GM23248 (cell line): ENCODE measurements at places on chromosomes 7 and 10. TPM values are rescaled to one million over a fixed set of nuclear protein-coding genes. Genes with fewer than 3 reads are reported as not detected.

ENTPD1 gene
- total RNA-seq, result not detected in 2 replicates

DDX56 gene
- total RNA-seq, result 54.3 and 70.5 TPM in 2 replicates

VWC2 gene
- not detected in 2 replicates for total RNA-seq

WNT16 gene
- 0.22 TPM in 1 of 2 replicates, not detected in the other for total RNA-seq

GRCh38 chr10:125137601-125138438 is 22.5 kb downstream of the CTBP2 start:
- no peak for DNase-seq

DNA sequence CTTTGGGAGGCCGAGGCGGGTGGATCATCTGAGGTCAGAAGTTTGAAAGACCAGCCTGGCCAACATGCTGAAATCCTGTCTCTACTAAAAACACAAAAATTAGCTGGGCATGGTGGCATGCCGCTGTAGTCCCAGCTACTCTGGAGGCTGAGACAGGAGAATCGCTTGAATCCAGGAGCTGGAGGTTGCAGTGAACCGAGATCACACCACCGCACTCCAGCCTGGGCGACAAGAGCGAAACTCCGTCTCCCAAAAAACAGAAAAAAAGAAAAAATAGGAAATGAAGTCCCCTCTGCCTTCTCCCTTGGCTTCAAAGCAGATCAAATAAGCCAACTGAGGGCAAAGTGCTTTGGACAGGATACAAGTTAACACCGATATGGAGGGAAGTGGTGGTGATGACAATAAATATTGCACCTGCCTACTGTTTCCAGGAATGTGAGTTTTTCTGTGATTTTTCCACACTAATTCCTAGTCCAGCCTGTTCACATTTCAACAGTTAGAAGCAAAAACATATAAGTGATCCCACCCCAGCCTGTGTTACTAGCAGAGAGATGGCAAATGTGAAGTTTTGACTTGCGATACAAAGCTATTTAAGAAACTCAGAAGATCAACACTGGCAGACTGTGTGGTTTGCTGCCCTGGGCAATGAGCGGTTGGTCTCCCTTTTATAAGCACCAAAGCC is 291.2 kb upstream of the AOAH start:
- DNase-seq, result no peak

DNA sequence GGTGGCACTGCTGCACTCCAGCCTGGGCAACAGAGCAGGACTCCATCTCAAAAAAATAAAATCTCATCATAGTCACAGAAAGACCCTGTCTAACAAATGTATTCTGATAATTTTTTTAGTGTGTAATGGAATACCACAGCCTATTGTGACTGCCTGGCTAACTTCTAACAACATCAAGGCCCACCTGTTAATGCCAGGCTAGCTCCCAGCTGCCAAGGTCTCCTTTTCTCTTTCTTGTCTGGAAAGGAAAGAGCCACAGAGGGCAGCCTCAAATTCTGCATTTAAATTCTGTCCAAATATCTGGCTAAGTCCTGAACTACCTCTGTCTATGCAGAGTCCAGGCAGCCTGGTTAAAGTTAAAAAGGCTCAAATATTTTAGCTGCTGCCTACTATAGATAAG is 700.9 kb downstream of the MAGI2 start:
- no peak for DNase-seq

- DNase-seq, result no peak
These were observed 23.8 kb downstream of the MAPK8 start for GRCh38 chr10:48330269-48330668.

DNA sequence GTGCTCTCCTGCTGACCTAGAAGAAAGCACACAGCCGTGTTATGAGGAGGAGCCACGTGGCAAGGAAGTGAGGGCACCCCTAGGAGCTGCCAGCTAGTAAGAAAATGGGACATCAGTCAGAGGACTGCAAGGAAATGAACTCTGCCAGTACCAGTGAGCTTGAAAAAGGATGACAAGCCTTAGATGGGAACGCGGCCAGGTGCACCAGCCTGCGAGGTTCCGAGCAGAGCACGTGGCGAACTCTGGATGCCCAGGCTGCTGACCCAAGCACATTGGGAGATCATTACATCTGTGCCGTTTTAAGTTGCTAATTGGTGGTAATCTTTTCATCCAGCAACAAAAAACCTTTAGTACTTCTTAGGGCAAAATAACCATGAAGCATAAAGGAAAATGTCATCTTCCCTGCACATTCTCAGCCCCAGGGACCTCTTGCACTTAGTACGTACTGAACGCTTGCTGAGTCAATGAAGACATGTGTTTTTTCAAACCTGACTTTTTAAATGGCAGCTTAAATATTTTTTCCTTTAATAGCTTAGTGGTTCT is 69.4 kb downstream of the AMZ1 start:
- DNase-seq, result peak; percentile 86

DNA sequence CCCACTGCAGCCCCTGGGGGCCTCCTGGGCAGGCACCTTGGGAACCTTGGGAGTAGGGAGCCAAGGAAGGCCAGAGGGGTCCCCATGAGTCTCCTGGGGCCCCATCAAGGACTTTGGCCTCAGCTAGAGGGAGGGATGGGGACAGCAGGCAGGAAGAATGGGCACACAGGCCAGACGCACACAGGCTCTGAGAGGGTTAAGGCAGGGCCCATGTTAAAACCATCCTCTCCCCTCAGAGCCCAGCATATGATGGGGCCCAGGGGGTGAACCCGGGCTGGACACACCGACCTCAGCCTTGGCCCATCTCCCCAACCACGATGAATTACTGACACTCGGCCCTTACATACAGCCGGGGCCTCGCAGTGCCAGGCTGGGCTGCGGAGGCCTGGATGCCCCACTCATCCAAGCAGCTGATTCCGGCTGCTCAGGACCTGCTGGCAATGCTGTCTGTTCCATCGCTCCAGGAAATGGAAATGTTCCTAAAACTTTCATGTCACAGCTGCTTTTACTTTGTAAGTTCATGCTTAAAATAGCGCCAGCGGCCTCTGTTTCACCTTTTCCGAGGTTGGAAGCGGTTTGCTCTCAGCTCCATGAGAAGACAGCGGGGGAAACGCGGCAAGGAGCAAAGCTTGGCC is 17.3 kb upstream of the INPP5A start:
- peak; percentile 85 for DNase-seq

- DNase-seq, result peak; percentile 40
These were observed 282.1 kb upstream of the BMPER start for GRCh38 chr7:33623267-33623666.

DNA sequence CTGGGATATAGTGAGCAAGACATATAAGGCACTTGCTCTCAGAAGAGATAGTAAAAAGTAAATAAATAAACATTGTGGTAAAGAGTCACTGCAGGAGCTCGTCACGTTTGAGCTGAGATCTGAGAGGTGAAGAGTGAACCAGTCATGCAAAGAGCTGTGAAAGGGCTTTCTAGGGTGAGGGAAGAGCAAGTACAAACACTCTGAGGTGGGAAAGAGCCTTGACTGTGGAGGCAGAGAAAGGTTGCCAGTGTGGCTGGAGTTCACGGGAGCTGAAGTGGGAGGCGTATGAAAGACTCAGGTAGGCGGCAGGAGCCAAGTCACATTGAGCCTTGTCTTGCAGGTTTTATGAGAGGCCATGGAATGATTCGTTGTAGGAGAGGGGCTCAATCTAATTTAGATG is 141.0 kb downstream of the C1GALT1 start:
- DNase-seq, result no peak

DNA sequence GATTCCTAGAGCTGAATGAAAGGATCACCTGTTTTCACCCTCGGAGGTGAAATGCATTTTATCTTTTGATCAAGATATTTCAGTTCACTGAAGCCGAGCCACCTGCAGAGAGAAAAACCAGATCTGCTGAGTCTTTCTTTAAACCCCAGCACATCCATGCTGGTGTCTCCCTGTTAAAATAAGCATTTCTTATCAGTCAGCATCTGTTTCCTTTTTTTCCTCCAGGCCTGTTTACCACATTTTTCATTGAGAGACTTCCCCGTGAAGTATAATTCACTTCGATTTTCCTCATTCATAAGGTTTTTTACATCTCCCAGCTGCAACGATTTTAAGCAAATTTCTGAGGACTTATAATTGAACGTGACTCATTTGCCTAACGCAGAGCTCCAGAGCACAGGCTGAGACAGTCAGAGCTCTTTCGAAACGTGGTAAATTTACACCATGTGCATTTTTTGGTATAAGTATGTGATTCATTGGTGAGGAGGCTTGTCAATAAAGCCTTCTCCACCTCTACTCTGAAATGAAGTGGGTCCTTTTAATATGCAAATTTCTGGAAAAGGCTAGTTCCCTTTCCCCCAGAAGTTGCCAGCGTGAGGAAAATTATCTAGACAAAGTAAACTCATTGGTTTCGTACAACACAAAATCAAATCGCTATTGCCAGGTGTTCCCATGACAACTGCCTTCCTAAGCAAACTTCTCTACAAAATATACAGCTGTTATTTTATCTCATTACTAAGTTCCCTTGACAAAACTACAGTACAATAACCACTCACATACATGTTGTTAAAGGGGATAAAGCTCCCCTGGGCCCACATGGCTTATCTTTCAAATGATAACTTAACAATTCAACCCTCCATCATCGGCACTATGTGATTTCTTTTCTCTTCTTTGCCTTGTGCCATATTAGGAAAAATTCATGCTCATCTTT is 374.8 kb upstream of the AKR1E2 start:
- peak; percentile 94 for DNase-seq
